Kidney (tissue), 22 donors: ENCODE measurements at places on chromosomes 3 and 15. TPM values are rescaled to one million over a fixed set of nuclear protein-coding genes. Genes with fewer than 3 reads are reported as not detected.

CHSY1 gene
- total RNA-seq: 41.6 TPM

RAD51 gene
- 1.1 TPM for total RNA-seq

EFCC1 gene
- total RNA-seq: 3.7 TPM

GRCh38 chr3:60064210-60065178 is 1014.7 kb upstream of the CFAP20DC start:
- no peak for DNase-seq

DNA sequence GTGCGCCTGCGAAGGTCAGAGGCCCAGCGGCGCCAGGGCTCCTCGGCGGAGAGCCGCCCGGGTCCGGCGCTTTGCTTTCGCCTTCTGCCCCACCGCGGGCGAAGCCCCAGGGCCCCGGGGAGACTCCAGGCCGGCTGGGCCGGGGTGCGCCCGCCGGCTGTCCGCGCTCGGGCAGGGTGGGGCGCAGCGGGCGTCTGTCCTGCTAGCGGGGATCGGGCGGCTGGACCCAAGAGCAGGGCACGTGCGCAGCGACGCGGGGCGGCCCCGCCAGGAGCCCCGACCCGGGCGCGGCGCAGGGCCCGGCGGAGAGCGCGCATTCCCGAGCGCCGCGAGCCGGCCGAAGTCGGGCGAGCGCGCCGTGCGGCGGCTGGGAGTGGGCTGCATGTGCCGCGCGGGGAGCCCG is 569 bp upstream of the ALDH1A3 start:
- DNase-seq: no peak

GRCh38 chr3:38030126-38031021 is 932 bp upstream of the PLCD1 start:
- no peak for DNase-seq

DNA sequence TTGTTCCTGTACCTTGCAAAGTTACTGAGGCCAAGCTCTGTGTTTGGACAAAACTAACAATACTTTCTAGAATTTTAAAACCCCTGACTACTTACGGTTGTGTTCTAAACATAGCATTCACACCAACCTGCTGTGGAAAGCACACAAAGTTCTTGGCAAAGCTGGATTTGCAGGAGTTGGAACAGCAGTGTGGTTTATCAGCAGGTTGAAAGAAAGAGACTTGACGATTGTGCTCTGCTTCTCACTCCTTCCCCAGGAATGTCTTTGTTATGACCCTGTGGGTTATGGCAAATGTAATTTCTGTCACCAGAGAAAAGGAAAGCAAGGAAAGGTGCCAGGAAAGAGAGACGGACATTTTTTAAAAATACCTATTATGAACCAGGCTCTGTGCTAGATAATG is 165.5 kb upstream of the TGFBR2 start:
- DNase-seq: no peak

GRCh38 chr15:26314577-26314976 is 451.4 kb upstream of the ATP10A start:
- DNase-seq: no peak

DNA sequence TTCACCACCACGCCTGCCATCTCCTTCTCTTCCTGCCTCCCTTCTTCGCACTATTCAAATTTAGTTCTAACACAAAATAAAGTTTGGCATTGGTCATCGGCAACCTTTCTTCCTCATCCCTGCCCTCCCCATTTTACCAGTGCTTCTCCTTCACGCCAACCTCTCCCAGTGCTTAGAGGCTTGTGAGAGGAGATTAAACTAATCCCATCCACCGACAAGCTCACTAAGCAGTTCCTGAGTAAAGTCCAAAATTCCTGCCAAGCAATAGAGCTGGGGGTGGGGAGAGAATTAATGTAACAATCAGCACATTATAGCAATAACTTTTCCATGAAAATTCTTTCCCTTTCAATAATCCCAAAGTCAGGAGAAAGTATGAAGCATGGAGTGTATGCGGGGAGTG is 157.4 kb upstream of the GMNC start:
- no peak for DNase-seq

GRCh38 chr3:27960133-27960532 is 238.0 kb upstream of the EOMES start:
- DNase-seq: no peak
